ENCODE measurements at places on chromosomes 13 and 19.

DNA sequence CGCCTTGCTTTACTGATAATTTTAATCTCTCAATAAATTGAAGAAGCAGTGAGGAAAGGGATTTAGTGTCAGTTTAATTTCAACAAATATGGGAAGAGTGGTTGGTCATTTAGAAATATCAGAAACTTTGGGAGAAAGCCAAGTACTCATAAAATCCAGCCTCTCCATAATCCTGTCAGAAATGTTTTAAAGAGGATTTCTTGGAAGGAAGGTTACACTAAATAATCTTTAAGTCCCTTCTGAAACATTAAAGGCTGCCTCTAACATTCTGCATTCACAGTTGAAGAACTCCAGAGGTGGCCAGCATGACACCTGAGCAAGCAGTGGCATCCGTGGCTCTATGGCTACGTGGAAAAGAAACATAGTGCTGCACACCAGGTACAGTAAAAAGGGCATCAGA is 378.5 kb downstream of the ENOX1 start:
- H3K27me3 ChIP-seq: no peaks in the 10 kb centered on the region
- no peaks in the 10 kb centered on the region for H3K36me3 ChIP-seq
- H3K4me1 ChIP-seq: no peaks in the 10 kb centered on the region
- H3K27ac ChIP-seq: no peak overlapping the region
- no peak for DNase-seq
- no peak overlapping the region for H3K4me3 ChIP-seq

DNA sequence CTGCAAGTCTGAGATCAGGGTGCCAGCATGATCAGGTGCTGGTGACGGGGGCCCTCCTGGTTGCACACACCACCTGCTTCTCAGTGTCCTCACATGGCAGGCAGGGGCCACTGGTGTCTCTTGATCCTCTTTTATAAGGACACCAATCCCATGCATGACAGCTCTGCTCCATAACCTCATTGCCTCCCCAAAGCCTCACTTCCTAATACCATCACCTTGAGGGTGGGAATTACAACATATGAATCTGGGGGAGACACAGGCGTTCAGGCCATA is 15.0 kb upstream of the MIER2 start:
- H3K27ac ChIP-seq: no peak overlapping the region
- no peak for DNase-seq
- H3K36me3 ChIP-seq: no peaks in the 10 kb centered on the region
- H3K4me1 ChIP-seq: no peaks in the 10 kb centered on the region
- no peak overlapping the region for H3K4me3 ChIP-seq

DNA sequence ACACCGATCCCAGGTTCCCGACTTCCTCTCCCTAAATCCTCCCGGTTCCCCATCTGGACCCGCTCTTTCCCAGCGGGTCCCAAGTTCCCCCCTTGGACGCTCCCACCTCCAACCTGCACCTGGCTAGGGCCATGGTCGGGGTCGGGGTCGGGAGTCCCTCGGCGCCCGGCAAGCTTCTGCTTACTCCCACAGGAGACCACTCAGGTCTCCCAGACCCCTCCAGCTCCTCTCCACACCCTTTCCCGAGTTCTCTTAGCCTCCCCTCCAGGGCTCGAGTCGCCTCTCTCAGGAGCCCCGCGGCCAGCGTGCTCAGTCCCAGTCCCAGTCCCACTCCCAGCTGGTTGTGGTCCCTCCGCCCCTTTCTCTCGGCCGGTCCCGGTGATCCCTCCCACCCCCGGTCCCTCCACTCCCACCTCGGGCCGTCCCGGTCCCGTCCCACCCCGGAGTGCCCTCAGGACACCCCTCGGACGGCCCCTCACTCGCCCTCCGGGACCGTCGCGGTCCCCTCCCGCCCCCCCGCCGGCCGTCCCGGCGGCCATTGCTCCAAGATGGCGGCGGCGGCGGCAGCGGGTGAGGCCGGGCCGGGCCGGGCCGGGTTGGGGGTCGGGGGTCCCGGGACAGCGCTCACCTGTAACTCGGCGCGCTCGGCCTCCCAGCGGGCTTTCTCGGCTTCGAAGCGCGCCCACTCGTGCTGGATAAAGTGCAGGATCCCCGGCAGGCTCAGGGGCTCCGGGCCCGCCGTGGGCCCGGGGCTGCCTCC is at the start of gene FKRP:
TSS of gene FKRP (plus strand) at position 537 of the 760 bp plus-strand sequence. CDS start 9,394 bp downstream, outside the sequence.
- H3K4me1 ChIP-seq: peaks cover 13% of the 10 kb centered on the region
- no peak for DNase-seq
- H3K4me3 ChIP-seq: peak within 1 kb of the TSS; percentile 86
- peaks cover 5% of the 10 kb centered on the region for H3K36me3 ChIP-seq
- peak within 1 kb of the TSS; percentile 54 for H3K27ac ChIP-seq
- no peaks in the 10 kb centered on the region for H3K27me3 ChIP-seq

DNA sequence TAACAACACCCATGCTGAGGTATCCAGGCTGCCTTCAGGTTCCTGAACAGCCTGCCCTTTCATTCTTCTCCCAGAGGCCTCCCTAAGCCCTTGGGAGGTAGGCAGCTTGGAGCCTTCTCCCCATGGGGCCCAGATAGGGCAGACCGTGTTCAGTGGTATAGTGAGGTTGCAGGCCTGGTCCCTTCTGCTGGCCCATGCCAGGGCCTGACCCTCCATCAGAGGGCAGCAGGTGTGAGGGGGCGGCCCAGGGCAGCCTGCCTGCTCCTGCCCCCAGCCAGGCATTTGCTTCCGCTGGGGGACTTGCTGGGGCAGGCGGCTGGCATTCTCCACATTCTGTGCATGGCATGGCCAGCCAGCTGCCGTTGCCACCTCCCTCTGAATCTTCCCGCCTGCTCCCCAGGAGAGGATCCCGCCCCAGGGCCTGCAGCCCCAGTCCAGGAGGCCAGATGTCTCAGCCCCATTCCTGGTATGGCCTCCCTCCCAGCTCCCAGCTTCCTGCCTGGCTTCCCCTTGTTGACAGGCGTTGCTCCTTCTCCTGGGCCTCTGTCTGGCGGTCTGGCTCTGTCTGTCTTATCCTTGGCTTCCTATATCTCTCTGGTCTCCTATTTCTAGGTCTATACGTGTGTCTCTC is 8.9 kb downstream of the CIC start:
- peak overlapping the region; percentile 64 for H3K27ac ChIP-seq
- peaks cover 47% of the 10 kb centered on the region for H3K4me1 ChIP-seq
- no peaks in the 10 kb centered on the region for H3K27me3 ChIP-seq
- peaks cover 7% of the 10 kb centered on the region for H3K36me3 ChIP-seq
- no peak overlapping the region for H3K4me3 ChIP-seq

- H3K27ac ChIP-seq: no peak overlapping the region
- no peaks in the 10 kb centered on the region for H3K27me3 ChIP-seq
- no peak overlapping the region for H3K4me3 ChIP-seq
- H3K4me1 ChIP-seq: peaks cover 9% of the 10 kb centered on the region
- no peak for DNase-seq
Observed at GRCh38 chr19:45772130-45772840, 3.2 kb upstream of the SIX5 start.

GRCh38 chr19:8478598-8478997 is 23.8 kb downstream of the PRAM1 start:
- H3K4me1 ChIP-seq: no peaks in the 10 kb centered on the region
- no peak overlapping the region for H3K27ac ChIP-seq
- H3K27me3 ChIP-seq: no peaks in the 10 kb centered on the region

GRCh38 chr13:112580211-112580610 is 7.7 kb downstream of the TUBGCP3 start:
- no peaks in the 10 kb centered on the region for H3K36me3 ChIP-seq
- H3K27ac ChIP-seq: no peak overlapping the region
- peaks cover 6% of the 10 kb centered on the region for H3K4me1 ChIP-seq
- no peaks in the 10 kb centered on the region for H3K27me3 ChIP-seq
- no peak for DNase-seq

DNA sequence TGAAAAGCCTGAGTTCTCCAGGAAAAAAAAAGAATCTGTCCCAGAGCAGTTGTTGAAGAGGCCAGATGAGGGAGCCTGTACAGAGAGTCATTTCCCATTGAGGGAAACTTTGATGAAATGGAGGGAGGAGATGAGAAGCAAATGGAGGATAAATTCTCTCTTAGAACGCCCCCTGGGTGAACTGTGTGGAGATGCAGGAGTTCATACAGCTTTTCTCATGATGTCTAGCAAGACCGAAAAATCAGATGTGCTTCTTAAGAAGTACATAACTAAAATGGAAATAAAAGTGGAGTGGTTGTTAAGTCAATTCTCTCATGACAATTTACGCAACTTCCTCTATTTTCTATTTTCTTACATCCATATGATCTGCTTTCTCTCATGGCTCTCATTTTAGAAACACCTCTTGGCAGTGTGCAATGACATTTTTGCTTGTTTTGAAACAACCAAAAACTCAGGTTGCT is 1263.1 kb downstream of the PCDH9 start:
- DNase-seq: peak; percentile 36
- H3K27me3 ChIP-seq: no peaks in the 10 kb centered on the region
- no peaks in the 10 kb centered on the region for H3K4me1 ChIP-seq
- no peaks in the 10 kb centered on the region for H3K36me3 ChIP-seq
- H3K4me3 ChIP-seq: no peak overlapping the region

GRCh38 chr19:27671876-27672275 is 1541.1 kb downstream of the UQCRFS1 start:
- no peaks in the 10 kb centered on the region for H3K36me3 ChIP-seq
- no peaks in the 10 kb centered on the region for H3K27me3 ChIP-seq
- no peak overlapping the region for H3K4me3 ChIP-seq
- H3K27ac ChIP-seq: no peak overlapping the region
- no peak for DNase-seq

GRCh38 chr19:825897-826644 is 1.6 kb upstream of the AZU1 start:
- H3K4me1 ChIP-seq: no peaks in the 10 kb centered on the region
- no peak overlapping the region for H3K27ac ChIP-seq
- H3K36me3 ChIP-seq: no peaks in the 10 kb centered on the region
- H3K27me3 ChIP-seq: no peaks in the 10 kb centered on the region
- no peak overlapping the region for H3K4me3 ChIP-seq
- no peak for DNase-seq

GRCh38 chr13:99031832-99032231 is 54.0 kb upstream of the DOCK9 start:
- H3K4me3 ChIP-seq: no peak overlapping the region
- H3K4me1 ChIP-seq: peaks cover 16% of the 10 kb centered on the region

DNA sequence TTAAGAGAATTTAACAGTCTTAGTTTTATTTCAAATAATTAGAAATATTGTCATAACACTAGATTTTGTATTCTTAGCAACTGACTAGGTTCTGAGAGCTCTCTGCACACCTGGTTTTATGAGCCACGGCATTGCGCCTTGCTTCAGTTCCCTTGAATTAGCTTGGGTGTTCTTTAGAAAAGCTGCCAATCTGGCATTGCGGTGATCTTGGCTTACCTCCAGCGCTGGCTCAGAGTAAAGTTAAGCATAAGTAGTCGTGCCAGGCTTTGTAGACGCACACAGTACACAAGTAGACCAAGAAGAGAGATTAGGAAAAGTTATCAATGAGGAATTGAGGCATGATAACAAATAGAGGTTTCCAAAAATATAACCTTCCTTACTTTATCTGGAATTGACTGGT is 45.7 kb downstream of the TPP2 start:
- H3K4me1 ChIP-seq: peaks cover 16% of the 10 kb centered on the region
- peaks cover 11% of the 10 kb centered on the region for H3K36me3 ChIP-seq
- H3K27me3 ChIP-seq: no peaks in the 10 kb centered on the region
- H3K27ac ChIP-seq: no peak overlapping the region
- no peak overlapping the region for H3K4me3 ChIP-seq

GRCh38 chr19:47157431-47158321 is 27.0 kb downstream of the SAE1 start:
- DNase-seq: peak; percentile 90
- H3K4me3 ChIP-seq: no peak overlapping the region
- peaks cover 3% of the 10 kb centered on the region for H3K36me3 ChIP-seq
- peaks cover 33% of the 10 kb centered on the region for H3K4me1 ChIP-seq
- H3K27ac ChIP-seq: peak overlapping the region; percentile 95
- H3K27me3 ChIP-seq: no peaks in the 10 kb centered on the region

DNA sequence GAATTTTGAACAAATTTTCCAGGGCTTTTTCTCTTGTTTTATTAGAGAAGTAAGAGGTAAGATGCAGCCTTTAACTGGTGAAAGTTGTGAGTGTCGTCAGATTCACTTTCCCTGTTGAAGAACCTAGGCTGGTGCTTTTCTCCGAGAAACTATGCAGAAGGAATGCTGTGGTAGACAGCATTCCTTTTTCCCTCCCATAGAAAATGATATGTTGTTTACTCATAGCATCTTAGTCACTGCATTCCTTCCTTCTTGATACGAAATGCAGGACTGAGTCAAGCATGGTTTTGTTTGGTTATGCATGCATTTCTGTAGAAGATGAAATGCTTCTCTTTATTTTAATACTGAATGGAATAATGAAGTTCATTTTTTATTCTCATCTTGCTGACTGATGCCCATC is 3.4 kb downstream of the ITGBL1 start:
- peak overlapping the region; percentile 85 for H3K27ac ChIP-seq
- H3K4me1 ChIP-seq: peaks cover 50% of the 10 kb centered on the region
- H3K4me3 ChIP-seq: no peak overlapping the region
- no peaks in the 10 kb centered on the region for H3K36me3 ChIP-seq
- peak; percentile 69 for DNase-seq

GRCh38 chr19:49894879-49895565 is 1.7 kb downstream of the IL4I1 start:
- no peak overlapping the region for H3K4me3 ChIP-seq
- peaks cover 16% of the 10 kb centered on the region for H3K4me1 ChIP-seq
- H3K27ac ChIP-seq: no peak overlapping the region
- H3K27me3 ChIP-seq: no peaks in the 10 kb centered on the region
- H3K36me3 ChIP-seq: no peaks in the 10 kb centered on the region

GRCh38 chr19:38031423-38031770 is 124.4 kb downstream of the SIPA1L3 start:
- DNase-seq: peak; percentile 63
- H3K36me3 ChIP-seq: no peaks in the 10 kb centered on the region
- H3K4me1 ChIP-seq: peaks cover 12% of the 10 kb centered on the region
- H3K27ac ChIP-seq: peak overlapping the region; percentile 79

DNA sequence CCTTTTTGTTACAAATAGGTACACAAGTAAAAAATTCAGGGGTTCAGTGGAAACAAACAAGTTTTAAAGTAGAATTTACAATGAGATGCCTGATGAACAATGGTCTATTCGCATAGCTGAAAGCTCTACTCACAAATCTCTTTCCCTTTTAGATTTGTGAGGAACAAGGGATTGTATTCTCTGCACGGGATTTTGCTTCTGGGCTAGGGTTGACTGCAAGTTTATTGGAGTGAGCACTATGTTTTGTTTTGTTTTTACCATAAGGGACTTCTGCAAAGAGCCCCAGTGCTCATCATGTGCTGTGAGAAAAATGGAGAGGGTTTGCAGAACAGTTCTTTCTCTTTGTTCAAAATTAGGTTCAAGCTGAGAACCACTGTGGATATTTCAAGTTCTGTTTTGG is 160.5 kb downstream of the DLEU7 start:
- DNase-seq: no peak
- peaks cover 52% of the 10 kb centered on the region for H3K4me1 ChIP-seq
- no peak overlapping the region for H3K4me3 ChIP-seq

DNA sequence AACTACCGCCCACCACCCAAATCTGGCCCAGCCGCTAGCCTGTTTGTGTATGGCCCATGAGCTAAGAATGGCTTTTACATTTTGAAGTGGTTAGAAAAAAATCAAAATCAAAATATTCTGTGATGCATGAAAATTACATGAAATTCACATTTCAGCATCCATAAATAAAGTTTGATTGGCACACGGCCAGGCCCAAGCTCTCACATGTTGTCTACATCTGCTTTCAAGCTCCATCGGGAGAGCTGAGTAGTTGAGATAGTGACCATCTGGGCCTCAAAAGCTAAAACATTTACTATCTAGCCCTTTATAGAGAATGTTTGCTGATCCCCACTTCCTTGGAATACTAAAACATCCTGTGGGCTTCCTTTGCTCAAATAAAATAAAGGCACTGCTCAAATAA is 14.5 kb downstream of the RFX2 start:
- no peaks in the 10 kb centered on the region for H3K27me3 ChIP-seq
- no peak overlapping the region for H3K4me3 ChIP-seq
- H3K36me3 ChIP-seq: no peaks in the 10 kb centered on the region

Measured in endothelial cell of umbilical vein (primary cell).